Retinal pigment epithelial cell (primary cell): ENCODE measurements at places on chromosomes 5 and 9.

DNA sequence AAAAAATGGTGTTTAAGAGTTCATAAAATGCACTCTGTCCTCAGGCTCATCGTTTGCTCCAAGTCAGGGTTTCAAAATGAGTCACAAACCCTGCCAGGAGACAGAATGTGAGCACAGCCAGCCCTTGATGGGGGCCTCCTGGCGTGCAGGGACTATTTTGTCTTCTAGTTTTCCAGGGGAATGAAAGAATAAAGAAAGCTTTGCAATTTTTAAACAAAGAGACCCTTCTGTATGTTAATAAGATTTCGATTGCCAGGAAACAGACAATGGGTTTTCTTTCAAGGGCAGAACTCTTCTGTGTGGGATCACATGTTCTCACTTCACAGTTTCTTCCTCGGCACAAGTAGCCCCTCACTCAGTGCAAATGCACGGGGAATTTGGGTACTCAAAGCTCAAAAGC, 121.4 kb upstream of the C6 start:
- DNase-seq: no peak

- no peak for DNase-seq
Measured at GRCh38 chr5:32100230-32100629, 73.9 kb downstream of the GOLPH3 start.

- DNase-seq: no peak
Measured at GRCh38 chr5:95600557-95600956, 19.3 kb upstream of the GPR150 start.

DNA sequence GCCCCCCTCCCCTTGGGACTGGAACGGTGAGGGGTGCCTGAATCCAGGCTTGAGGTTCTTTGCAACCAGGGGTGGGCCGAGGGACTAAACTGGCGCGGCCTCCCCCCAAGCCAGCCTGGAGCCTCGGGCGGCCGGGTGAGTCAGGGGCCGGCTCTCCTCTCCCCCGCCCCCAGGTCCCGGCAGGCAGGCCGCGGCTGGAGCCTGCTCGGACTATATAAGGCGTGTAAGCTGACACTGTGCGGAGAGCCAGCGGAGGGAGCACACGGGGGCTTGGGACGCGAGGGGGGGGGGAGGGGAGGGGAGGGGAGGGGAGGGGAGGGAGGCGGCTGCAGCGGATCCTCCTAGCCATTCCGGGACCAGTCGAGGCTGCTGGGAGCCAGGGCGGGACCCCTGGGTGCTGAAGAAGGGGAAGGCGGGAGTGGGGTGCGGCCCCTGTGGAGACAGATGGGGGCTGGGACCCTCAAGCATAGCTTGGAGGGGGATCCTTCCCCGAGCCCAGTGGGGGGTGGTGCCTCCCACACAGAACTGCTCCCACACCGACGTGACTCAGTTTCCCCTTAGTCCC, 595 bp downstream of the PDLIM7 start:
- peak; percentile 68 for DNase-seq

GRCh38 chr5:56433039-56433617, 200.0 kb upstream of the ANKRD55 start:
- no peak for DNase-seq

DNA sequence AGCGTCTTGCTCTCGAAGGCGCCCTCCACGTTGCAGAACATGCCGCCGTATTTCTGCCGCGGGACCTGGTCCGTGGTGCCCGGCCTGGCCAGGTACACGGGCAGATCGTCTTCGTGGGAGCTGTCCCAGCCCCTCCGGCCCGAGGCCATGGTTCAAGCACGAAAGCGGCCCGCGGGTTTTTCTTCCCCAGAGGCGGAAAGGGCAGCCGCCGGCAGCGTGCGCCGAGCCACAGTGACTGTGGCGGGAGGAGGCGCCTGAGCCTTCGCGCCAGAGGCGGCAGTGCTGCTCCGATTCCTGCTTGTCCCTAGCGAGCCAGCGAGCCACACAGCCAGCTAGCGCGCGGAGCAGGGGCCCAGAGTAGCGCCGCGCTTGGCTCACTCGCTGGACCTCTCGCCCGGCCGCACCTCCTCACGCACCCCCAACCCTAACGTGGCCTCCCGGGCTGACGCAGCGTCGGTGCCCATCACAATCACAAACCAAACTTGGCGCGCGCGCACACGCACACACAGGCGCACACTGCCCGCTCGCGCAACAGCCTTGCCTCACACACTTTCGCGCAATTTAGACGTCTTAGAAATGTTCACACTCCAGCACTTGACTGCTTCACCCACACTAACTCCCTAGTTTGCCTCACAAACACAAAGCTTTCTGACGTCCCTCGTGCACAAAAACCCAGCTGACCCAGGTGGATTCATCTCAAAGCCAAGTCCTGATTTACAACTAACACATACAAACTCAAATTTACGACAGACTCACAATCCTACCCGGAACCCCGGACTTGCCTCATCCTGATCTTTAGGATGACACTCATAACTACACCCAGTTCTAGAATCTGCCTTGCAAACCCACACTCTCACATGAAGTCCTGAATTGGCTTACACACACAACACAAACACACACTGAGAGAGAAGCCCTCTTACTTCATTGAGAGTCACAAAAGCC, at the start of gene DPYSL3:
DPYSL3 (minus strand) TSS at position 359 of the 942 bp plus-strand sequence; CDS start at position 149, 210 bp downstream.
- no peak for DNase-seq

- no peak for DNase-seq
Measured at GRCh38 chr5:148248894-148249293, 10.6 kb downstream of the MARCOL start.

DNA sequence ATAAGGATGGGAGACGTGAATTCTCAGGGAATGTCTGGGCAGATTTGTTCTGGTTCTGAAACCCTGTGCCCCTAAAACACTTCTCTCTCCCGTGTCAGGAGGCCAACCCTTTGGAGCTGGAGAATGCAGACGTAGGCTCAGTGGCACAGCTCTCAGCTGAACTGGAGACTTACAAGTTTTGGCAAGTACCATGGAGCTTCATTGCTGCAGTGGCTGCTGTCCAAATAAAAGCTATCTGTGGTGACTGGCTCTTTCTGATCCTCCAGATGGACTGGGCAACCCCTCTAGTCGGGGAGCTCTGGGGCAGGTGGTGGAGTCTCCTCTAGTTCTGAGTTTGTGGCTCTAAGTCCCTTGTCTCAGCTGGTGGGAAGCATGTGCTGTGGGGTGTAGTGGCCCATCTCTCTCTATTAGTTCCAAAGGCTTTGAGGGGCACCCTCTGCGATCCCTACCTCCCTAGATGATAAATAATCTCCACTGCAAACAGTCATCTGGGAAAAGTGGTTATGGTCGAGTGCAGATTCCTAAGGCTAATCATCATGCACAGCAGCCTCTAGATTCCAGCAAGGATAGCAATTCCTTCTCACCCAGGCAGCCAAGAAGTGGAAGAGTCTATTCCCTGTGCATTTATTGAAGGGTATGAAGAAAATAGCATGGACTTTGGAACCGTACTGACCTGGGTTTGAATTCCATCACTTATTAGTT, 204.2 kb upstream of the KLF4 start:
- DNase-seq: no peak

- DNase-seq: no peak
Measured at GRCh38 chr9:81431641-81432040, 257.7 kb downstream of the TLE1 start.

GRCh38 chr5:159849437-159850083, 66.7 kb upstream of the ADRA1B start:
- DNase-seq: no peak

DNA sequence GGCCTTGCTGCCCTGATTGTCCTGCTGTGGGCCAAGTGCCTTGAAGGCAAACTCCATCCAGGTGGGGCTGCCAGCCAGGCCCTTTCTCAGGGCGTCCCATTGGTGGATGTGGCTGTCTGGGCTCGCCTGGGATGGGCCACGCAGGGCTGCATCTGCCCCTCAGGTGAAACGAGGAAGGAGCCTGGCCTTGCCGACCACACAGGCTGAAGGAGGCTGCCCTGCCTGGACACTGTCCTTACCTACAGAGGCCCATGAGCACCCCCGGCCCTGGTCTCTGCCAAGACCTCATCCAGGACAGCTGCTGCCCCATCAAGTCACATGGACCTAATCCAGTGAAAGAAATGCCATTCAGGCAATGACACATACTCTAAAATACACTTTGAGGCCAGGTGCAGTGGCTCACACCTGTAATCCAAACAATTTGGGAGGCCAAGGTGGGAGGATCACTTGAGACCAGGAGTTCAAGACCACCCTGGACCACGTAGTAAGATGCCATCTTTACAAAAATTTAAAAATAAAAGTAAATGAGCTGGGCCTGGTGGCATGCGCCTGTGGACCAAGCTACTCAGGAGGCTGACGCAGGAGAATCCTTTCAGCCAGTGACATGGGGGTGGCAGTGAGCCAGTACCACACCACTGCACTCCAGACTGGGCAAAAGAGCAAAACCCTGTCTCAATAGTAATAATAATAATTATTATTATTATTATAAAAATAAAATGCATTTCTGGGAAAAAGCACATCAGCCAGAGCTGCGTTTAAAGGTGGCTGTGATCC, 33.9 kb downstream of the PNPLA7 start:
- no peak for DNase-seq

DNA sequence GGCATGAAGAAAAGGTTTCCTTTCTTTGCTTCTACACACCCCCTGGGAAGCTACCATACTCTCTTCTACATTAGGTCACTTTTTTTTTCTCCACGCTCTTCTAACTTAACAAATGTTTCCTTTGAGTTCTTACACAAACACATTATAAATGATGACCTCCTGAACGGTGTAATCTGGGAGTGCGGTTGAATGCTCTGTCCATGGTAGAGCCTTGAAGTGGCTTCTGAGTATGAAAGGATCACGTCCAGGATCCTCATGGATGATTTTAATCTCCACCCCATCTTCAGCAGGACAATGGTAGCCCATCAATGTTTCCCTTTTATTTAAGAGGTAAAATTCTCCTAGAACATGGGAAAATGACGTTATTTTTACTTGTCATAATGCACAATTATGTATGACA, 587.3 kb downstream of the SEMA5A start:
- DNase-seq: no peak

DNA sequence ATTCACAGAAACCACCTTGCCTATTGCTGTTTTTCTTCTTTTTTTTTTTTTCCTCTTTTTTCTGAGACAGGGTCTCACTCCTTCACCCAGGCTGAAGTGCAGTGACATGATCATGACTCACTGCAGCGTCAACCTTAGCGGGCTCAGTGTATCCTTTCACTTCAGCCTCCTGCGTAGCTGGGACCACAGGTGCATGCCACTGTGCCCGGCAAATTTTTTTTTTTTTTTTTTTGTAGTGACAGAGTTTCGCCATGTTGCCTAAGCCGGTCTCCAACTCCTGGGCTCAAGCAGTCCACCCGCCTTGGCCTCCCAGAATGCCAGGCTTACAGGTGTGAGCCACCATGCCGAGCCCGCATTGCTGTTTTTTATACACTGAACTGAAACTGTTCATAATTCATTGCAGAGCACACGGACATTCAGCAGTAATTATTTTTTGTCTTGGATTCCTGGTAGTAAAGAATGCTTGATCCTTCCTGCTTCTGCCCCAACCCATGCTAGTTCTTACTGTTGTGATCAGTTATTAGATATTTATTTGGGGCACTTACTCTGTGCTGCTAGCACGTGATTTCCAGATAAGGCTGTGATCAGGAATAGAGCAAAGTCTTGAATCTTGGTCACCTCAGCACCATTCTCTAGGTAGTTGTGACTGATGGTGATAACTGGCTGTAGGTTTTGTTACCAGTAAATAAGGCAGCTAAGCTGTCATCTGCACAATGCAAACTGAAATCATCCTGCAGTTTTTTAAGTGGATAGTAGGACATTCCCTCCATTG, 14.0 kb downstream of the MAP3K1 start:
- DNase-seq: no peak

GRCh38 chr5:129903466-129904101, 681 bp upstream of the CHSY3 start:
- no peak for DNase-seq

DNA sequence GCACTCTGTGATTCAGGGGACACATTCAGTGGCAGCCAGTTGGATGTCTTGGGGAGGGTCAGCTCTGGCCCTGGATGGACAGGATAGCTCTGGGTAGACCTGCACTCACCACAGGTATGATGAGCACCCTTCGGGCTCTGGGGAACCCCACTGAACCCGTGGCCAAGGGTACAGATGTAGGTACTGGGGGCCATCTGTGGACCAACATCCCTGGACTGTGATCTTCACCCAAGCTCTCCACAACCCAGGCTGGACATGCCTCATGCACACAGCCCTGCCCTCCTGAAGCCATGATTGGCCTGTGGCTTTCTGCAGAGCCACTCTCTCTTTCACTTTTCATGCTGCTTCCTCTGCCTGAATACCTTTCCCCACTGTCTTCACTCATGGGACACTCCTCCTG, 15.6 kb upstream of the ACSL6 start:
- no peak for DNase-seq

DNA sequence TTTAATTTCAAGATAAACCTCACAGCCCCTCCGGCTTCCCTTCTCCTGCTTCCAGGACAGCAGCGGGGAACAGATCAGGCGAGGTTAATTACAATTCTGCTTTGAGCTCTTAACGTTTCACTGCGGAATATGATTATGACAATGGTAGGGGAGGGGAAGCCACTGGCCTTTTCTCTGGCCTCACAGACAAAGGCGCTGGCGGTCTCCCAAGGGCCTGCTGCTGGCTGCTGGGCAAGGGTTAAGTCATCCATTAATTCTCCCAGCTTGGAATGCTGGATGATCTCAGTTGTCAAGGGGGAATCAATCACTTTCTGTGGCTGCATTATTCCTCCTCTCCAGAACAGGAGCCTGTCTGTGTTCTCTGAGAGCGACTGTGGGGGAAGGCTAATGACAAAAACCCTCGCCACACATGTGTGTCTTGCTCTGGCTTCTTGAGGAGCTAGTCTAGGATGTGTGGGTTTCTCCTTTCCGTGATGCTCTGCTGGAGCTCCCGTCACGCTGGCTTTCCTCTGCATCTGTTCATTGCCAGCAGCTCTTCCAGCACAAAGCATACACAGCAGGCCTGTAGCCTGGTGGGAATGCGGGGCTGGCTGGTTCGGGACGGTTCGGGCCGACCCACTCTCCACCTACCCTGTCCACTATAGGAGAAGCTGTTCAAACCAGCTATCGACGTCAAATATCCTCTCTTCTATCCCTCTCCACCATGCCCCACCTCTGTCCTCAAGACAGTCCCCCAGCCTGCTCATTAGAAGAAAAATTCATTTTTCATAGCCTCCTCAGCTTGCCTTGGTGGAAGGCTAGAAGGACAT, 82.8 kb downstream of the DCP2 start:
- DNase-seq: no peak

DNA sequence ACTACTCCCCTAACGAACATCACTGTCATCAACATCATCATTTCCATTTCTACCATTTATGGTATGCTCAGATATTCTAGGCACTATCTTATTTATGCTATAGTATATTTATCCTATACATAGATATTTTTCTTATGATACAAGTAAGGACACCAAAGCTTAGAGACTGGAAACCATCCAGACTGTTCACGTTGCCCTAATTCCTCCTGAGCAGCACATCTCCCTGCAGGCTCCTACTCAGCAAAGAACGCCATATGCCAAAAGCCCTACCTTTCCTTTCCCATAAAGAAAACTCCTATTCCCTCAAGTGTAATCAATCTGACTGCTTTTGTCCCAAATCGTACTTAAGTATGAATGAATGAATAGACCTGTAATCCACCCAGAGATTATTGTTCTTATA, 247.0 kb downstream of the PRELID2 start:
- DNase-seq: no peak

GRCh38 chr9:132042324-132042723, 37.3 kb downstream of the MED27 start:
- DNase-seq: peak; percentile 55

GRCh38 chr9:116504081-116504480, 183.0 kb upstream of the TRIM32 start:
- DNase-seq: no peak

- DNase-seq: peak; percentile 68
Measured at GRCh38 chr5:40679148-40679912, 385 bp upstream of the PTGER4 start.
